ENCODE measurements at places on chromosomes 11 and 22. TPM values are rescaled to one million over a fixed set of nuclear protein-coding genes. Genes with fewer than 3 reads are reported as not detected.

GRCh38 chr11:134843020-134843419 is 431.0 kb upstream of the B3GAT1 start:
- H3K4me1 ChIP-seq = no peaks in the 10 kb centered on the region
- H3K27me3 ChIP-seq = peaks cover 3% of the 10 kb centered on the region
- DNase-seq = no peak
- H3K4me3 ChIP-seq = no peak overlapping the region

- no peak for DNase-seq
- peaks cover 7% of the 10 kb centered on the region for H3K27me3 ChIP-seq
- H3K36me3 ChIP-seq = no peaks in the 10 kb centered on the region
- H3K4me3 ChIP-seq = no peak overlapping the region
- H3K4me1 ChIP-seq = no peaks in the 10 kb centered on the region
Observed at GRCh38 chr11:78902771-78903507, 328.3 kb upstream of the NARS2 start.

DNA sequence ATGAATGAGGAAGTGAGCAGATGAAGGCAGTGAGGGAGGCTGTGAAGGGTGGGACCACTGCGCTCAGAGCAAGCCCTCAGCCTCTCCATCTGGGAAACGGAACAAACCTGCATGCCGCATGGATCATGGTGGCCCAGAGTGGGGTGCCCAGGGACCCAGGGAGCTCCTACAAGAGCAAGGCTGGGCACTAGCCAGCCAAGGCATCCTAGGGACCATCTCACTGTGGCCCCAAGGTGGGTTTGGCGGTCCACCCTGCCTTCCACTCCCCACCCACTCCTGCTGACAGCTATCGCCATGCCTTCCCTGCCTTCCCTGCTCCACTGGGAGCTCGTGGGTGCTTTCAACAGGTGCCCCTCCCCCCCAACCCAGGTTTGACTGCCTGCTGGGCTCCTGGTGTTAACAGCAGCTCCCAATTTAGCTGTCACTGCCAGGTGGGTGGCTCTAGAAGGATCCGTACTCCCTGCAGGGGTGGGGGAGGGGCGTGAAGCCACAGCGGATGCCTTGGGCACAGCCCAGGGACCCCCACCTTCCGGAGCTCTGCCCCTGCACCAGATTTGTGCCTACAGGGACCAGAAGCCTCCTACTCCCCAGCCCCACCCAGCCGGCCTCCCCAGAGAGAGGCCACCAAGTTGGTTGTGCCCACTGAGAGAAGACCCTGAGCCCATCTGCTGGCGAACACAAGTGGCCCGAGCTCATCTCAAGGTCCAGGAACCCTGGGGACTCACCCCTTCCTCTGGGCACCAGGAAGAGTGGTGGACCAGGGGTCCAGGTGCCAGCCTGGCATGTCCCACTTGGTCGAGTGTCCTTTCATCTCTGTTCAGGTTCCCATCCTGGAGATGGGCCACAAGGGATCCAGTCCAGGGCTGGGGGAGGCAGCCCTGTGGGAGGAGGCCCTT is 29.7 kb upstream of the PRODH start:
- H3K36me3 ChIP-seq = no peaks in the 10 kb centered on the region
- H3K27ac ChIP-seq = no peak overlapping the region
- no peak for DNase-seq
- no peaks in the 10 kb centered on the region for H3K4me1 ChIP-seq

GRCh38 chr11:79794057-79794456 is 353.2 kb upstream of the TENM4 start:
- no peaks in the 10 kb centered on the region for H3K4me1 ChIP-seq
- no peaks in the 10 kb centered on the region for H3K27me3 ChIP-seq
- no peak overlapping the region for H3K27ac ChIP-seq
- no peak for DNase-seq

DNA sequence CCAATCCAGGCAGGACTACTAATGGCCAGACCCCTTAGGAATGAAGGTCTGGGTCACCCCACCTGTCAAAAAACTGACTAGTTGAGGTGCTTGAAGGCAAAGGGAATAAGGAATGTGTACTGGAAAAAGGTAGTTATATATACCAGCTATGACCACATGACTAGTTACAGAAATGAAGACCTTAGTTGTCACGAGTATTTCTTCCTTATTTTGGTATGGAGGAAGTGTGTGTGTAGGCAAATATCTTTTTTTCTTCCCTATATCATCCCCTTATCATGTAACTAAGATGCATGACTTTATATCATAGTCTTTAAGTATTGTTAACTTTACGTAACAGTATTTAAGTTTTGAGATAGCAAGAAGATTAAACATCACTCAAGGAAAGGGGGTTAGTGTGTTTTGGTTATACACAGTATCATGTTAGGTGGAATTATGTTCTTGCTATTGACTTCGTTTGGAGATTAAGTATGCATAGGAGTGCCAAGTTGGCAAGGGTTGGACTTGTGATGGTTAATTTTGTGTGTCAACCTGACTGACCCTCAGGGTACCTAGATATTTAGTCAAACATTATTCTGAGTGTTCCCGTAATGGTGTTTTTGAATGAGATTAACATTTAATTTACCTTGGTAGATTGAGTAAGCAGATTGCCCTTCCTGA is 38.2 kb upstream of the NARS2 start:
- DNase-seq = no peak
- no peaks in the 10 kb centered on the region for H3K4me1 ChIP-seq
- no peak overlapping the region for H3K27ac ChIP-seq
- no peak overlapping the region for H3K4me3 ChIP-seq
- H3K27me3 ChIP-seq = peaks cover 5% of the 10 kb centered on the region

DNA sequence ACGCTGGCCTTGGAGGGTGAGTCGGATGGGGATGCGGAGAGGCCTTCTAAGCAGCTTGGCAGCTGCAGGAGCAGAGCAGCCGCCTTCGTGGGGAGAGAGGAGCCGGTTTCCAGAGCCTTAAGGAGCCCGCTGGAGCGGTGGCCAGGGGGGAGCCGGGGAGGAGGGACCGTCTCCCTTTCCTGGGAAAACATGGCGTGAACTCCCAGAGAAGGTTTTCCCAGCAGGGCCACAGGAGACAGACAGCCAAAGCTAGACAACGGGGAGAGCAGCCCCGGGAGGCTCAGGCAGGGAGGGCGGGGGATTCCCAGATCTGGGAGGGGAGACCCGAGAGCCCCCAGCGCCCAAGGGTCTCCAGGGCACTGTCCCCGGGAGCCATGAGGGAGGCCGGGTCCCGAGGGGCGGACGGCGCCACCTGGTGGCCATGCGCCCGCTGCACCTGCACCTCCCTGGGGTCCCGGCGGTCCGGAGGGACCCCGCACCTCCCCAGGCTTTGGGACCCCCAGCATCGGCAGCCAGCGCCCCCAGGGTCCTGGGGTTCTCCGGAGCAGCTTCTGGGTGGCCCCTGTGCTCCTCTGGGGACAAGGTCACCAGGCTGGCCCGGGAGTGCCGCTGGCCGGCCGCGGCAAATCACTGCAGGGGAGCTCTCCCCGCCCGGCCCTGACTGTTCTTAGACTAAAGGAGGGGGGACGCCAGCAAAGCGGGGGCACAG is 2.4 kb upstream of the SYT8 start:
- H3K4me3 ChIP-seq = no peak overlapping the region
- H3K27me3 ChIP-seq = peaks cover 28% of the 10 kb centered on the region
- DNase-seq = peak; percentile 76
- no peaks in the 10 kb centered on the region for H3K36me3 ChIP-seq

GRCh38 chr11:131218542-131218941 is 151.9 kb upstream of the NTM start:
- H3K36me3 ChIP-seq = no peaks in the 10 kb centered on the region
- no peaks in the 10 kb centered on the region for H3K27me3 ChIP-seq
- no peaks in the 10 kb centered on the region for H3K4me1 ChIP-seq

DNA sequence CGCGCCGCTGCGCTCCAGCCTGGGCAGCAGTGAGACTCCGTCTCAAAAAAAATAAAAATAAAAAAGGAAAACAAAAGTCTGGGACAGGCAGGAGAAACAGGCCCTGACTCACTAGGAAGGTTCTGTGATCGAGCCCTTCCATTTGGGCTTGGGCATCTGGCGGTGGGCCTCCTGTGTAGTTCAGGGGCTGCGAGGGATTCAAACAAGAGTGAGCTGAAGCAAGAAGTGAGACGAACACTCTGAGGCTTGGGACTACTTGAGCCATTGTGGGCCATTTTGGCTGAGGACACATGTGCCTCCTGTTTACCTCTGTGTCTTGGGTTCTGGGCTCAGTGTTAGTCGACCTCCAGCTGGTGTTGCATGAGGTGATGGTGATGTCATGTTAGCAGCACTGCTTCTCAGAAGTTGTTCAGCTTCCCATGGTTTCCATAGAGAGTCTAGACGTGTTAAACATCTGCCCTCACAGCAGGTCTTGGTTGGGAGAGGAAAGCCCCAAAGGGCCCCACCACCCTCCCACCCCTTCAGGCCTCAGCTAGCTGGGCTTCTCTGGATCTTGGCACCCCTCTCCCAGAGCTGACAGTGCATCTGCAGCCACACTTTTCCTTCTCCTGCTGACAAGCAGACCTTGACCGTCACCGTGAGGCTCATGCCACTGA is 57.8 kb downstream of the MED15 start:
- no peaks in the 10 kb centered on the region for H3K27me3 ChIP-seq
- H3K4me1 ChIP-seq = no peaks in the 10 kb centered on the region
- H3K27ac ChIP-seq = no peak overlapping the region
- no peak for DNase-seq

GRCh38 chr11:103051981-103052380 is 40.0 kb downstream of the DCUN1D5 start:
- H3K4me1 ChIP-seq = no peaks in the 10 kb centered on the region
- DNase-seq = no peak
- H3K27me3 ChIP-seq = no peaks in the 10 kb centered on the region
- no peak overlapping the region for H3K4me3 ChIP-seq
- H3K27ac ChIP-seq = no peak overlapping the region
- H3K36me3 ChIP-seq = no peaks in the 10 kb centered on the region

- H3K27ac ChIP-seq = no peak overlapping the region
- H3K27me3 ChIP-seq = no peaks in the 10 kb centered on the region
- no peak overlapping the region for H3K4me3 ChIP-seq
- no peaks in the 10 kb centered on the region for H3K36me3 ChIP-seq
- no peak for DNase-seq
Observed at GRCh38 chr11:133015457-133015856, 516.8 kb downstream of the OPCML start.

LRRC32 gene
- total RNA-seq = 1.0 TPM

OVCH2 gene
- total RNA-seq = not detected

CNTF gene
- 5.9 TPM for total RNA-seq
